ENCODE measurements at places on chromosomes 2 and 18.

DNA sequence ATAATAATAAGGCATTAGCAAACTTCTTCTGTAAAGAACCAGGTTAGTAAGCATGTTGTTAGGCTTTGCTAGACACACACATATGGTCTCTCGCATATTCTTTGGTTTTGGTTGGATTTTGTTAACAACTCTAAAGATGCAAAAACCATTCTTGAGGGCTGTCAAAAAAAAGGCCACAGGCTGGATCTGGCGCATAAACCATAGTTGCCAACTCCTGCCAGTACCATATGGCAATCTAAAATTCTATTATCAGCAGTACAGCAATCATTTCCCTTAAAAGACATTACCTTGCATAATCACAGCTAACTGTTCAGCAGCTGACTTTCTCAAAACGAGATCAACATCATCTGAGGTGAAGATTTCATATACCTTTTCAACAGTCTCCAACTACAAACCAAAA, 63.5 kb downstream of the RTTN start:
- no peak for DNase-seq

- DNase-seq = no peak
Observed at GRCh38 chr2:233115121-233115520, 55.0 kb downstream of the INPP5D start.

- DNase-seq = no peak
Observed at GRCh38 chr2:78839259-78839658, 186.2 kb upstream of the REG3G start.

DNA sequence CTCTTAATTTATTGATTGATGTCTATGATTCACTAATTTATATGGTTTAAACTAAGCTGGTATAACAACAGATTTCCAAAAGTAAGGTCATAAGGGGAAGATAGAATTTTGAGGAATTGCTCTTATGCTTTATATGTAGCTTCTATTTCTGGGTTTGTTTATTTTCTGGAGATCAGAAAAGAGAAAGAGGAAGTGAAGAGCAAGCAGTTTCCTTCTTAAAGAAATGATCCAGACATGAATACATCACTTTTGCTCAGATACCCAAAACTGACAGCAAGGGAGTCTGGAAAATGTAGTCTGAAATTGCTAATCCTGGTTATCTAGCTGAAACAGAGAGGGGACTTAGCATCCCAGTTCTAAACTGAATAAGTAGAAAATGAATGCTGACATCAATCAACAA, 912.5 kb upstream of the CRIM1 start:
- no peak for DNase-seq

GRCh38 chr2:146143971-146144370, 1624.1 kb upstream of the ZEB2 start:
- no peak for DNase-seq

DNA sequence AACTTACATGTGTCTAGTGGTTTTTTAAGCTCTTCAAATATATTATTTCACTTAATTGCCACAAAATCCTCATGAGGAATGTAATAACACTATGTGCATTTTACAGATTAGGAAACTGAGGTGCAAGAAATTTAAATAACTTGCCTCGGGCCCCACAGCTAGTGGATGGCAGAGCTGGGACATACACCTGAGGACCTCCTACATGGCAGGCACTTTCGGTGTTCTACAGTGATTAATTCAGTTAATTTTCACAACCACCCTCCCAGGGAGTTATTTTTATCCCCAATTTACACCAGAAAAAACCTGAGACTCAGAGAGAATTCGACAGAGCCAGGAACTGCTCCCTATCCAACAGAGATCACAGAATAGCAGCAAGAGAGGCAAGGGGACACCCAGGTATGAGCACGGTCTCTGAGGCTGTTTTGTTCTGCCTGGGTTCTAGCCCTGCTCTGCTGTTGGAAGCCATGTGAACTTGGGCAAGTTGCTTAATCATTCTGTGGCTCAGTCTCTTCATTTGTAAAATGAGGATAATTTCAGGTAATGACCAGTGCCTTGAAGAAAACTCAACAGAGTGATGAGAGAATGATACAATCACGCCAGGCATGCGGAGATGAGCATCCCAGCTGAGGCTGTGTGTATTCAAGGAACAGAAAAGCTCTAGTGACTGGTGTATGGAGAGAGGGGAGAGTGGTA, 82.3 kb downstream of the MYCN start:
- DNase-seq = no peak

GRCh38 chr18:61870151-61870550, 22.7 kb downstream of the RNF152 start:
- DNase-seq = no peak

DNA sequence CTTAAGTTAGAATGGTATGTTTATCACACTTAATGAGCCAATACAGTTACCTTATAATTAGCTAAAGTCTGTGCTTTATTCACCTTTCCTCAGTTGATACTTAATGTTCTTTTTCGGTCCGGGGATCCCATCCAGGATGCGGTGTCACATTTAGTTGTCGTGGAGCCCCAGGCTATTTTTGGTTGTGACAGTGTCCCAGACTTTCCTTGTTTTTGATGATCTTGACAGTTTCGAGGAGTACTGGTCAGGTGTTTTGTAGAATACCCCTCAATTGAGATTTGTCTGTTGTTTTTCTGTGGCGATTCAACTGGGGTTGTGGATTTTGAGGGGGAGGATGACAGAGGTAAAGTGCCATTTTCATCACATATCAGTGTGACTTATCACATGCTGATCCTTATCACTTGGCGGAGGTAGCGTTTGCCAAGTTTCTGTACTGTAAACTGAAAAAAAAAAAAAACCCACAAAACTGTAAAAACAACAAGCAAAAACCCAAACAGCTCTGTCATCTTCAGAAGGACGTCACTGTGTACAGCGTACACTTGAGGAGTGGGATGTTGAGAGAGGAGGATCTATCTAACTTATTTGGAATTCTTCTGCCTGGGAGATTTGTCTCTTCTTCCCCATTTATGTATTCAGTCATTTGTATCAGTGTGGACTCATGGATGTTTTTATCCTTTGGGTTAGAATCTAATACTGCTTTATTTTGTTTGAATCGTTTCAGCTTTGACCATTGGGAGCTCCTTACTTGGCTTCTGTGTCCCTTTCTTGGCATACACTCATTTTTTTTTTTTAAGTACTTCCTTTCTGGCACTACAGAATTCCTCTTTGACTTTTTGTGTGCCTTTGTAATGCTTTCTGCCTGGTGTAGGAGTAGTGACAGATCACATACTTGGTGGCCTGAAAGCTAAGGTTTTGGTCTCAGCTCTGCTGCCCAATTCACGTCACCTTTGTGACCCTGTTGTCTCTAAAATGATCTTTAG, 68.1 kb downstream of the FMNL2 start:
- no peak for DNase-seq

GRCh38 chr2:182980115-182980514, 58.1 kb downstream of the NCKAP1 start:
- peak; percentile 55 for DNase-seq

DNA sequence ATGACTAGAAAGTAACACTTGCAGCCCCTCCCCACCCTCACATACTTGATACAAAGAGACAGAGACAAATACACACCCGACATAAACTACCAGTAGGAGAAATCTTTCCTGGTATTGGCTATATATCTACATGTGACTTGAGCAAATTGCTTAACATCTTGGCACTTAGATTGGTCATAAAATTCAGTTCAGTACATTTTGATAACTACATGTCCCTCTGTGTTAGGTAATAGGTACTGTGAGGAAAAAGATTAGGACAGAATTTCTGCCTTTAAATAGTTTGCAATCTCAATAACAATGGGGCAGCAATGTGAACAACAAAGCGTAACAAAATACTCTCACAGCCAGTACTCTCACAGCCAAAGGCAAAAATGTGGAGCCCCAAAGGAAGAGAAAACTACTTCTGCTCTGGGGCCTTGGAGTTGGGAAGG, 670.0 kb upstream of the ACVR2A start:
- no peak for DNase-seq

DNA sequence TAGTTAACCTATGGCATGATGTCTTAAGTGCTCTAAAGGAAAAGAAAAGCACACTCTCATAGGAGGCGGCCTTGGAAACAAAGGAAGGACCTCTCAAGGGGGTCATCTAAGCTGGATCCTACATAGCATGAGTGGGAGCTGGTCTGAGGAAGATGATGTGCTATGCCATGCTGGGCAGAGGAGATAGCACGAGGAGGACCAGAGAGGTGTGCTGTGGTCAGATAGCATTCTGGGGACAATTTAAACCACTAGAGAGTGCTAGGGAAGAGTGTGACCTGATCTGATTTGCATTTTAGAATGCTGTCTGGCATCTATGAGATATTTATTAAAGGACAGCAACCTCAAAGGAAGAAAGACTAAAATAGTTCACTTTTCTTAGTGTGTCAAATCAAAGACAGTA, 910.1 kb upstream of the CELF4 start:
- no peak for DNase-seq

DNA sequence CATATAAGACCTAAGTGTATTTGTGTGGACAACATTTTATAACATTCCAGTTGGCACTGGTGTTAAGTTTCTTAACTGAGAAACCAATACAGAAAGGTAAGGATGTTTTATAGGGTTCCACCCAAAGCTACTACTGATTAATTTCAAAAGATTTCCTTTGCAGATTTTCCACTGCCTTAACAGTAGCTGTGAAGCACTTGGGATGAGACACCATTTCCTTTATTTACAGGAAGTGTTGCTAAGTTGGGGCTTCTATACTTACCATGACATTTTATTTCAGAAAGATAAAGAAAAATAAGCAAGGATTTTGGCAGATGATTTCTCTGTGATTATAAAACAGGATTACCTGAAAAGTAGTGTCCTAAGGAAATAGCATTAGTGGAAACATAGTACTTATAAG, 234.3 kb downstream of the CALCRL start:
- DNase-seq = no peak

DNA sequence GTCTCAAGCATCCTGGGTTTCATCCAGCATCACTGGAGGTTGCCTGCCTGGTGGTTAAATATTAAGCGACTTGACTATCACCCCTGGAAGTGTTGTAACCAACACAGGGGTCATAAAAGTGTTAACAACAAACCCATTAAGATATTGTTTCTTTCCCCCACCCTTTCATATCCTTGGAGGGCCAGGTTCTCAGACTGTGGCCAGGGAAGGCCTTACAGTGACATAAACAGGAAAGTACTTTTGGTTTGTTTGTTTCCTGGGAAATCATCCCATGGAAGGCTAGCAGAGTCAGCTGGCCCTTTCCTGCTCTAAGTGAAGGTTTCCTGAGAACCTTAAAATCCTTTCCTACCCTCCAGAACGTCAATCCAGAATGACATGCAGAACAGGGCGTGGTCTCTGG, 160.9 kb downstream of the CLIP4 start:
- DNase-seq = no peak

- no peak for DNase-seq
Observed at GRCh38 chr2:219045937-219046550, 4.7 kb upstream of the CFAP65 start.

GRCh38 chr2:70777450-70777849, 9.4 kb upstream of the ADD2 start:
- DNase-seq = no peak

- no peak for DNase-seq
Observed at GRCh38 chr18:52749542-52749941, 409.5 kb downstream of the DCC start.

- no peak for DNase-seq
Observed at GRCh38 chr18:5909125-5909524, 13.8 kb upstream of the TMEM200C start.

GRCh38 chr2:183059561-183059960, 19.0 kb upstream of the DUSP19 start:
- no peak for DNase-seq

DNA sequence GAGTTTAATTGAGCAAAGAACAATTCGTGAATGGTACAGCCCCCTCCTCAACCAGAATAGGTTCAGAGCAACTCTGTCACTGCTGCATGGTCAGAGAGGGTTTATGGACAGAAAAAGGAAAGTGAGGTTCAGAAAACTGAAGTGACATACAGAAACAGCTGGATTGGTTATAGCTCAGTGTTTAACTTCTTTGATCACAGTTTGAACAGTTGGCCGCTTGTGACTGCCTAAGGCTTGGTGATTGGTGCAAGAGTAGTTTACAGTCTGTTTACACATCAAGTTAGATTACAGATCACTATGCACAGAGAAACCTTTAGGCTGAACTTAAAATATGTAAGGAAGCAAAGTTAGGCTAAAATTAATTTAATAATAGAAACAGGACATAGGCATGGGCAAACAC, 459.2 kb downstream of the KCNJ3 start:
- no peak for DNase-seq

- DNase-seq = no peak
Observed at GRCh38 chr2:238803996-238804870, 43.7 kb upstream of the TWIST2 start.

GRCh38 chr2:121897335-121897970, 142.0 kb downstream of the TSN start:
- no peak for DNase-seq

GRCh38 chr2:9109871-9110270, 96.7 kb upstream of the ASAP2 start:
- no peak for DNase-seq

GRCh38 chr2:237878-238277, 26.0 kb downstream of the SH3YL1 start:
- no peak for DNase-seq

GRCh38 chr2:40418614-40419363, 33.1 kb downstream of the SLC8A1 start:
- DNase-seq = no peak

- no peak for DNase-seq
Observed at GRCh38 chr2:85524336-85524908, 14.5 kb upstream of the MAT2A start.

DNA sequence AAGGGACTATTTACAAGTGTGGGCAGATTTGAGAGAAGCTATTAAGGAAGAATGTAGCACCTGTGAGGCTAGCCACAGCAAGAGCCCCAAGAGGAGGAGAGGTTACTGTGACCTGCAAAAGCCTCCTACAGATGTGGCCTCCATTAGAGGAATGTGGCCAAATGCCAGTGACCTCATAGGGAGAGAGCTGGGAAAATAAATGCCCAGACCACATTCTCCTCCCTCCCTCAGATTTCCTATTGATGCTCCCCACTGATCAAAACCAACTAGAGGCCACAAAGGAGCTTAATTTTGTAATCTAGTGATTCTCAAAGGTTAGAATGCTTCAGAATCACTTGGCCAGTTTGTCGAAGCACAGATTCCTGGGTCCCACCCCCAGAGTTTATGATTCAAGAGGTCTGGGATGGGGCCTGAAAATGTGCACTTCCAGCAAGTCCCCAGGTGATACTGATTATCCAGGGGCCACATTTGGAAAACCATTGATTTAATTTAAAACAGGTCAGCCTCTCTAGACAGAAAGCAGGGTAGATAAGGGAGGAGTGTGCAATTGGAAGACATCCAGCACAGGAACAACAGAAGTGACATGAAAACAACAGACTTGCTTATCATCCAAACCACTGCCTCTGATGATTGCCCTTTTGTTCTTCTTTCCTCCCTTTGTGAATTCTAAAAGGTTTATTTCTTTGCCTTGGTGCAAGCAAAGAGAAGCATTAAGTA, 61.2 kb upstream of the RBBP8 start:
- no peak for DNase-seq

DNA sequence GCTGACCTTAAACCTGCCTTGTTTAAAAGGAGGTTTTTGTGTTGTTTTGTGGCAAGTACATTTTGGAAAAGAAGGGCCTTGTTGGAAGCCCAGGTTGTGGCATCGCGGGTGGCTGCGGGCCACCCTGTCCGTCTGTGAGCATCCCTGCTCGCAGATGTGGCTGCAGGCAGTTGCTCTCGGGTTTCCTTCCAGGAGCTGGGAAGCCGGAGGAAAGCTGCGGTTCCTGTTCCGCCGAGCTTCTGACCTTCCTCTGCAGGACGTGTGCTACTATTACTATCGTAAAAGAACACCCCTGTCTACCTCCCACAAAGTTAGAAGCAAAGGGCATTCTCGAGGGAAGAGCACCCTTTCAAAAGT, 766 bp downstream of the MFF start:
- DNase-seq = no peak
